ENCODE measurements at places on chromosomes 11 and 22. TPM values are rescaled to one million over a fixed set of nuclear protein-coding genes. Genes with fewer than 3 reads are reported as not detected.

The TRPM5 gene
- total RNA-seq = not detected

The CD248 gene
- 0.91 TPM for total RNA-seq

The CHCHD10 gene
- 320 TPM for total RNA-seq

DNA sequence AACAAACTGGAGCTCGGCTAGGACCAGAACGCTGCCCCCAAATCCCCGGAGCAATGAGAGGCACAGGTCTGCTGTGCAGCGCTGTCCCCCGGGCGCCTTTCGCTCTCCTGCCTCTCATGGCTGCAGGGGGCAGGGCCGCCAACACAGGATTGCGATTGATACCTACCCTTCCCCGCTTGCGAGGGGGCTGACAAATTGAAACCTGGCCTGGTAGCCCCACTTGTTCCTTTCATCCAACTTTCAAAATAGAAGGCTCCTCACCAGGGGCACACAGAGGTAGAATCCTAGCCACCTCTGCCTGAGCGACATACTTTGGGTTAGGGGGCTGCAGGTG is 642 bp upstream of the CASTOR1 start:
- DNase-seq = no peak

GRCh38 chr11:128343135-128343514 is 244.2 kb downstream of the ETS1 start:
- no peak for DNase-seq

DNA sequence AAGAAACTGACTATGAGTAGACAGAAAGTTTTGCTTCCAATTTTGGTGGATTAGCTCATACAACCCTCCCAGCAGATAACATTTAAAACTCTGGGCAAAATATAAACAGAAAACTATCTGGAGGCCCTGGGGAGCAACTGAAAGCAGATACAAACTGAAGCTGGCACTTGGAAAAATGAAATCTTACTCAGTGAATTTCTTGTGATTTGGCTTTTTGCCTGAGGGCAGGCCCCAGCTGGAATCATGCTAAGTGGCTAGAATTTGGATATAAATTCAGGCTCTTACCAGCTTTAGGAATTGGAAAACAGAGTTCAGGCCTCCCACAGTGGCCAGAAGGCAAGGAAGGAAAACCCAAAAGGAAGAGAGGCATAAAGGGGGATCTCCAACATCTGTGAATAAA is 85.8 kb downstream of the EFCAB6 start:
- no peak for DNase-seq

Measured in left lobe of liver (tissue), 2 donors.